ENCODE measurements at places on chromosomes 3 and 15.

DNA sequence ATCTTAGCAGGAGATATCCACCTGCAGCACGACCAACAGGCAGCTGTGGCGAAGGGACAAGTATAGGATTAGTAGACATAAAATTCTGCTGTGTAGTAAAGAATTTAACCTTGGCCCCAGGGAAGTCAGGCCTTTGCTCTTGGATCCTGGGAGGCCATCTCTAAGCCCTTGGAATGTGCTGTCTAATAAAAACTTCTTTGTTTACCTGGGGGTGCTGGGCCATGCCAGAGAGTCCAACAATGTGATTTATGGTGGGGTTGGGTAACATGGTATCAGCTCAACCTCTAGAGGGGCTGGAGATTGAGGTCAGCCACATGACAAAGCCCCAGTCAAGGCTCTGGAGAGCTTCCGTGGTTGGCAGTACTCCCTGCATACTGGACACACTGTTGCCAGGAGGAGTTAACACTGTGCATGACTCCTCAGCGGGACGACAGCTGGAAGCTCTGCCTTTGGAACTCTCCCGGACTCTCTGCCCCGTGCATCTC, 52.4 kb downstream of the HEG1 start:
- peak; percentile 73 for DNase-seq

DNA sequence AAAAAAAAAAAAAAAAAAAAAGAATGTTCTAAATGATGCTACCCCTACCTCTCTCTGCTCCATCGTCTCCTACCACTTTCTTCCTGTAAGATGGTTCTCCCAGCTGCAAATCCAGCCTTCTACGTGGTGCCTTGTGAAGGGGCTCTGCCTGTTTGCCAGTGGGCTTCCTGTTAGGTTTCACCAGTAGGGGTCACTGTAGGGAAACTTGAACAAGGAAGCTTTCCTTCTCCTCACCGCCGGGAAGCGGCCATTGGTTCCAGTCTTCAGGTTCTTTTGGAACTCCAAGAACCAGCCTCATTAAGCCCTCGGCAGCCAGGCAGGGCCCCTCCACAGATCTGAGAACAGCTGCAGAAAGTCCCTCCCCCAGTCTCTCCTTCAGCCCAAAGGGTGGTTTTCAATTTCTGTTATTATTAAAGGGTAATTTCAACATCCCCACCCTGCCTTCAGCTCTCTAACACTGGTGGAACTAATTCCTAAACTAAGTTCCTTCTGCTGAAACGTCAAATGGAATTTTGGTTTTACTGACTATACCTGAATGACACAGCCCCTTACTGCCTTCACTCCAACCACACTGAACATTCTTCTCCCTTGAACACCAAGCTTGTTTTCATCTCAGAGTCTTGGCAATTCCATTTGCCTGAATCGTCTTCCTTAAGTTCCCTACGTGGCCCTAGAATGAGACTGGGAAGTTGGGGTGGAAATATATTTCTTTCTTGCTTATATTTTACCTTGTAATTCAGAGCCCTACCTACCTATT, 13.5 kb downstream of the MCCC1 start:
- peak; percentile 32 for DNase-seq

DNA sequence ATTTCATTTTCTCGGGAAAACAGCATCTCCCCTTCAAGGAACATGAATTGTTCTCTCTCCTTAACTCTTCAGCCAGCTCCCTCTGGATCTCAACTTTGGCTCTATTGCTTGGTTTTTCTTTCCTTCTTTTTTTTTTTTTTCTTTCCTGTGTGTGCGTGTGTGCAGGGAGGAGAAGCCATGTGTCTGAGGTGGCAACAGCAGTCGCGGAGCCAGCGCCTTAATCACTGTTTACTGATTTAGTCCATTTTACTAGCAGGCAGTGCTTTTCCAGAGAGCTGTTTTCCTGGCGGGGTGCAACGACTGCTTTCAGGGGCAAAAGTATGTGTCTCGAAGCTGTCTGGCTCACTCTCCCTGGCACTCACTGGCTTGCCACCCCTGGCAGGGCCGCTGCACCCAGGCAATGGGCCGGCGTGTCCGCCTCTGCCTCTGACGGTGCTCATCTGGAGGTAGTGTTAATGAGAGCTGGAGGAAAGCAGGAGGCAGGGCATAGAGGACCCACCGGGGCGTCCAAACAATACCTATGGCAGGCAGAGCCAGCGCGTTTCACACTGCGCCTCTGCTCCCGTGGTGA, 835.4 kb upstream of the NR2F2 start:
- DNase-seq = no peak

- no peak for DNase-seq
These were observed 317.1 kb downstream of the EPHA6 start for GRCh38 chr3:97131476-97131875.

GRCh38 chr15:99264125-99264524, 12.8 kb downstream of the LRRC28 start:
- DNase-seq = no peak

DNA sequence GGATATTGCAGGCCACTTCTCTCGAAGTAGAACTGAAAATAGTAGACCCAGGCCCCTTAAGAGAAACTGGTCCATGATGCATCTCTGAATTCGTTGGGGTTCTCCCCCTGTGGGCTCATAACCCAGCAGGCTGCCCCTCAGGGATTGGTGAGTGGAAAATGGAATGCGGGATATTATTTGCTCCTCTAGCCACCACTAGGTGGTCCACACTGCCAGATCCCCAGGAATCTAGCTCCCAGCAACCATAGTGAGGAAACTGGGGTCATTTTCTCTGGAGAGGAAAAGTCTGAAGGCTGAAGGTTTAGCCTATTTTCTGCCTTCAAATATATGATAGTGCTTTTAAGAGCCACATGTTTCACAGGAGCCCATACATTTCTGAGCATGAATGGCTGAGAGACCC, 6.7 kb downstream of the CX3CR1 start:
- no peak for DNase-seq

DNA sequence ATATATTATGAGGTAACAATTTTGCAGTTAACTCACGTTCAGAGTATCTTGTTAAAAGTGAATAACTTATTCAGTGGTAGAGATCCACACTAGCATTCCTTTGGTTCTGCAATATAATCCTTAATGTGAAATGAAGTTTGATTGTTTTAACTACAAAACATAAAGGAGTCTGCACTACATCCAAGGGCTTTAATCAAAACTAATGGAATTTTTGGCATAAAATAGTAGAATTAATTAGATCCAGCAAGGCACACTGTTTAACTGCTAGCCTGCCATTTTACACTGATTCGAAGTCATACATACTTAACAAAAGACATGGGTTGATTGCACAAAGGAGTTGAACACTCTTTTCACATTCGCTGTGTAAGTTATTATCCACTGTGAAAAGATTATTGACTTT, 263.0 kb upstream of the ROBO2 start:
- no peak for DNase-seq

GRCh38 chr3:42159706-42160472, 68.7 kb downstream of the TRAK1 start:
- DNase-seq = no peak

DNA sequence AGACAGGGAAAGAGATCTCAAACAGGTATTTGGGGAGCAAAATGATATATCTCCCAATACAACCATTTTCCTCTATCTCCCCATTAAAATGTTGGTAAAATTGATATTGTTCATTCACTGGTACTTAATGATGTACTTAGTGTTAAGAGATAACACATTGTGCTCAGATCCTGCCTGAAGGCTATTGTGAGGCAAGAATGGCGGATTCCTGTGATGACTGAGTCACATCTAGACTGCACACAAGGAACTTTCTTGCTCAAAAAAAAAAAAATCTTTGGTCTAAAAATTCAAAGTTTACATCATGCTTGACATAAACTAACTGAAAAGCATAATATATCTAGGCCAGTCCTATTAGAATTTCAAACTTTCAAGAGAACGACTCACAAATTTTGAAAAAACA, 171.1 kb upstream of the TTC14 start:
- no peak for DNase-seq

DNA sequence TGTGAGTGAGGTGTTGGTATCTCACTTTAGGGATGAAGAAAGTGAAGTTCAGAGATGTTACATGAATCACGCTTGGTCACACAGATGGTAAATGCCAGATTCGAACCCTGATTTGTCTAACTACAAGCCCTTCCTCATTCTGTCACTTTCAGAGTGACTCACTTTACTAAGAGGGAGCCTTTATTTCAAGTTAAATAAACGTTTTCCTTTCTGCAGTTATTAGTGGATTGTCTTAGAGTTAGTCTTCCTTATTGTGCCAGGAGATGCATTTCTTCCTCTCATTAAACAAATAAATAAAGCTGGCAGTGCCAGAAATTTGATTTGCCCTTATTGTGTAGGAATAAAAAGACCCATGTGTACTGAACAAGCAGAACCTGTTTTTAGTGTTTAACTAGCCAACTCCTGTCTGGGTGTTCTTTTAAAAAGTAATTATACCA, 162.5 kb downstream of the AKAP13 start:
- no peak for DNase-seq

DNA sequence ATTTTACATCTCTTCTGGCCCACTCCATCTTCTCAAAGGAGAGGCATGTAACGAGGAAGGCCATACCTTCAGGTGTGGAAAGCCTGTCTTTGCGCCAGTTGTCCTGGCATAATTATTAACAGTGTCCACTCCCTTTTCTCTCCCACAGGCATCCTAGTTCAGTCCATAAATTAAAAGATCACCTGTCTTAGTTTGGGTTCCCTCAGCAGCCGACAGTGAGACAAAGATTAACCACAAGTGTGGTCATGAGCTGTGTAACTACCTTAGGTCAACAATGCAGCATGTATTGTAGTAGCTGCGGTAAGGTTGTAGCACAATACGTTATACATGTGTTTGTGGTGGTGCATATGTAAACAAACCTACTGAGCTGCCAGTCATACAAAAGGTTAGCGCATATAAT, 103.3 kb upstream of the GALNT15 start:
- no peak for DNase-seq

DNA sequence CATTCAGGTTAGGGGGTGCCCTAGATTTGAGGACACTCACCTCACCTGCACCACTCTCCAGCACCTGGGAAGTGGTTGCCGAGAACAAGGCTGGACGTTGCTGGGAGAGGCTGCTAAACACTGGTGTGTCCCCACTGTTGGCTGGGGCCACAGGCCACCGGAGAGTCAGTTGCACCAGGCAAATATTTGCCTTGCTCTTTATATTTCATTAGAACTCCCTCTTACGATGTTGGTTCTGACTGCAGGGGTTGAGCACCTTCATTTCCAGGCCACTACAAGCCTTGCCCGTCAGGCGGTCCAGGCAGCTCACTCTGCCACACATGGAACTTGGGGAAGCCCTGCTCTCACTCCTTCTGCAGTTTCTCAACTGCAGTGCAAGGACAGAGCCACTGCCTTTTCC, 30.7 kb downstream of the HCN4 start:
- DNase-seq = no peak

DNA sequence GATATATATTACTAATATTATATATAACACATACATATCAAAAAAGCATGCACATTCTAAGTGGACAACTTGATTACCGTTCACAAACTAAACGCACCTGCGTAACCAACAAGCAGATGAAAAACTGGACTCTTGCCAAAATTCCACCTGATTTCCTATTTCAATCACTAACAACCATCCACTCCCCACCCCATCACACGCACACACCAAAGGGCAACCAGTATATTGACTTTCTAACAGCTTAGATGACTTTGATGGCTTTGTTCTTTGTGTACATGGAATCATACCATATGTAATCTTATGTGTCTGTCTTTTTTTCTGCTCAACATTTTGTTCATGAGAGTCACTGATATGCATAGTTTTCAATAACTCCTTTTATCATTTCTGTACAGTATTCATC, 496.8 kb upstream of the ARRDC4 start:
- no peak for DNase-seq

DNA sequence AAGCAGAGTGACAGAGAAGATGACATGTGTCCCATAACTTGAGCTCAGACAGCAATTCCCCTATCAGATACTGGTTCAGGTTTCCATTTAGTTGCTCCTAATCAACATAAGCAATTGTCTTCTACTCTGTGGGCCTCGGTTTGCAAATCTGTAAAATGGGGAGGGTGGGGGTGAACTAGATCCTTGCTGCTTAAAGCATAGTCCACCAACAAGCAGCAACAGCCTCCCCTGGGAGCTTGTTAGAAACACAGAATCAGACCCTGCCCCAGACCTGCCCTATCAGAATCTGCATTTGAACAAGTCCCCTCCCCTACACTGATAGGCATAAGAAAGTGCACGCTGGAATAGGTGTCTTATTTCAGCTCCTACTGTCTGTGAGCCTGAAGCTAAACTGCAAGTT, 87.8 kb downstream of the CEMIP start:
- DNase-seq = no peak

- DNase-seq = no peak
These were observed 24.0 kb downstream of the PLSCR5 start for GRCh38 chr3:146581080-146581601.

Measured in pons (tissue), 1 donor.